ENCODE measurements at places on chromosomes 5 and 9. TPM values are rescaled to one million over a fixed set of nuclear protein-coding genes. Genes with fewer than 3 reads are reported as not detected.

The PARP8 gene
- total RNA-seq = 8.2 TPM

The GDA gene
- not detected for total RNA-seq

The DIRAS2 gene
- not detected for total RNA-seq

DNA sequence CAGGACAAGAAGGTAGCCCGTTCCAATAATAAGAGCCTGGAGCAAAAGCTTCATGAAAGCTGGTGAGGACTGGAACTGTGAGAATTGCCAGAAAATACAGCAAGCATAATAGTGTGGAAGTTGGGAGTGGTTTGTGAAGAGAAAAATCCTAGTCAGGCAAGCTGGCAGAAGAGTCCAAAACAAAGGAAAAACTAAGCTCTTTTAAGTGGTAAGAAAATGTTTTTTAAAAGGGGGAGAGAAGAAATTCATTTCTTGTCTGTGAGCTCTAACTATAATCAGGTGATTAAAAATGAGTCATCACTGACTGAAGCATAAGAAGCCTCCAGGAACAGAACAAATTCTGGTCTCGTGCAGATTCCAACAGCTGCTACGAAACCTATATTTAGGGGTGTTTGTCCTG lies 102.6 kb downstream of the CAAP1 start:
- H3K36me3 ChIP-seq = no peaks in the 10 kb centered on the region
- H3K27me3 ChIP-seq = no peaks in the 10 kb centered on the region
- no peak overlapping the region for H3K27ac ChIP-seq
- DNase-seq = peak; percentile 1

GRCh38 chr5:160442824-160443431 lies 21.3 kb downstream of the PTTG1 start:
- no peak overlapping the region for H3K27ac ChIP-seq
- no peaks in the 10 kb centered on the region for H3K36me3 ChIP-seq
- DNase-seq = no peak
- H3K4me3 ChIP-seq = no peak overlapping the region
- H3K4me1 ChIP-seq = peaks cover 3% of the 10 kb centered on the region

DNA sequence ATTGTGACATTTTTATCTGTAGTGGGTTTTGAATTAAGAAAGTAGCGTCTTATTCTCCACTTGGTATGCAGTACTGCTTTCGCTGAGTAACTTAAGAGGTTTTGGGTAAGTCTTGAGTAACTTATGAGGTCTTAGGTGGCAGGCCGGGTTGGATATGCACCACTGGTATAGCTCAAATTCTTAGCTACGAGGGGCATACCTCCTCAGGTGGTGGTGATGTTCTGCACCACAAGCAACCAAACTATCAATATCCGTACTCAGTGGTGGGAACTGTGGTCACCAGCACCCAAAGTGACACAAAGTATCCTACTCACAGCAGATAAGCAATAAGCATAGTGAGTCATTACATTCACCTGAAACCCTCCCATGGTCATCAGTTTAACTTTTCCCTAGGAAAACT lies 13.7 kb downstream of the SMC2 start:
- H3K27ac ChIP-seq = no peak overlapping the region
- H3K4me1 ChIP-seq = no peaks in the 10 kb centered on the region
- DNase-seq = no peak
- no peaks in the 10 kb centered on the region for H3K27me3 ChIP-seq
- peaks cover 2% of the 10 kb centered on the region for H3K36me3 ChIP-seq

DNA sequence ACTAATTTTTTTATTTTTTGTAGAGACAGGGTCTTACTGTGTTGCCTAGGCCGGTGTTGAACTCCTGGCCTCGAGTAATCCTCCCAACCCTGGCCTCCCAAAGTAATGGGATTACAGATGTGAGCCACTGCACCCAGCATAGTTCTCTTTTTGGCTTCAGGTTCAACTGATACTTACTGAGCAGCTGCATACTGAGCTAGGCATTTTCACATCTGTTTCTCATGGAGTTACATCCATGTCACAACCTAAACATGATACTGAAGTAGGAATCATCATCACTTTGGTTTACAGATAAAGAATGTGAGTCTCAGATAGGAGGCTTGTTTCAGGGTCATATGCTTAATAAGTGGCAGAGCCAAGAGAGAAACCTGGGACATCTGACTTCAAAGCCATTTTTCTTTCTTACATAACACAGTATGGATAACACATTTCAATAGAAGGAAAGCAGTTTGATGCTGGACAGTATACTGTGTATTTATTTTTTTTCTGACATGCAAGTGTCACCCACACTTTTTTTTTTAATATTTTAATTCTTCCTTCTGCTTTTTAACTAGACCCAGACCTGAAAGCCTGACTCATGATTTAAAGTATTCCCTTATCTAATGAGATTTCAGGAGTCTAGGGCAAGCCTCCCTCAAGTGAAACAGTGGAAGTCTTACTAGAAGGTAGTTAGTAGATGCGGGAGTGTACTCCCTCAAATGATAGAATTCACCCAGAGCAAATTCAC lies 90.8 kb downstream of the HACD4 start:
- no peaks in the 10 kb centered on the region for H3K4me1 ChIP-seq
- peak; percentile 33 for DNase-seq
- no peak overlapping the region for H3K4me3 ChIP-seq
- peaks cover 3% of the 10 kb centered on the region for H3K36me3 ChIP-seq

GRCh38 chr5:107248066-107248695 lies 422.6 kb downstream of the EFNA5 start:
- DNase-seq = peak; percentile 29
- H3K27me3 ChIP-seq = no peaks in the 10 kb centered on the region
- no peaks in the 10 kb centered on the region for H3K4me1 ChIP-seq
- no peak overlapping the region for H3K4me3 ChIP-seq
- H3K27ac ChIP-seq = no peak overlapping the region
